Kasumi-1 (cell line): ENCODE measurements at places on chromosomes 7 and 10.
A peak's percentile ranks its signal among the peaks of the same experiment; 100 is the strongest.

DNA sequence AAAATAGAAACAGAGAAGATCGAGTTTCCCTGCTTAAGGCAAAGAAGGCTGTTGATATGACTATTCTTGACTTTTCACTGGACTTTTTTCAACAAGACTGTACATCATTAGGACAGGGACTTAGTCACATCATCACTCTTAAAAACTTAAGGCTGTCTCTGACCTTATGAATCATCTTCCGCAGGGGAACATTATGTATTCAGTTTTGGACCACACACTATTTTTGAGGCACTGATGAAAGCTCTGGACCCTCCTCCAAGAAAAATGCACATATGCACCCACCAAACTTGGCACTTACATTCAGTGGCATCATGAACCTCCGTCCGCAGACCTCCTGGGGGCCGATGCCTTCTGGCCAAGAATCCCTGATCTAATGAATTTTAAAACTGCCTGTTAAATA lies 96.4 kb downstream of the CALD1 start:
- DNase-seq = no peak

- no peak for DNase-seq
Observed at GRCh38 chr10:60082744-60083344, 176.5 kb upstream of the CCDC6 start.

- DNase-seq = no peak
Observed at GRCh38 chr10:31999836-32000235, 56.4 kb downstream of the KIF5B start.

DNA sequence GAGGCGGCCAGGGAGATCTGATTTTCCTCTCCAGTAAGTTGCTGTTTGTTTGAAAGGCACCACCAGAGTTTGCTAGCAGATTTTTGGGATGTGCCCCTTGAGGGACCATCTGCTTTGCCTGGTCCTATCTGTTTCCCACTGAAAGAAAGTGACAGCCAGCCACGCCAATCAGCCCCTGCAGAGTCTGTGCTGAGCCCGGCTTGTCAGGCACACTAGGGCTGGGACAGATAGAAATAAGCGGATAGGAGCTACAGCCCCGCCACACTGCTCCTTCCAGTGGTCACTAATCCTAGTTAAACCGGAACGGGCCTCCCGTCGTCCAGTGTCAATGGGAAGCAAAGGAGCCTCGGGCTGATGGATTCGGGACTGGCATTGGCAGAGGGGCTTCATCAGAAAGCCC lies 161.9 kb upstream of the PRR15 start:
- DNase-seq = no peak

DNA sequence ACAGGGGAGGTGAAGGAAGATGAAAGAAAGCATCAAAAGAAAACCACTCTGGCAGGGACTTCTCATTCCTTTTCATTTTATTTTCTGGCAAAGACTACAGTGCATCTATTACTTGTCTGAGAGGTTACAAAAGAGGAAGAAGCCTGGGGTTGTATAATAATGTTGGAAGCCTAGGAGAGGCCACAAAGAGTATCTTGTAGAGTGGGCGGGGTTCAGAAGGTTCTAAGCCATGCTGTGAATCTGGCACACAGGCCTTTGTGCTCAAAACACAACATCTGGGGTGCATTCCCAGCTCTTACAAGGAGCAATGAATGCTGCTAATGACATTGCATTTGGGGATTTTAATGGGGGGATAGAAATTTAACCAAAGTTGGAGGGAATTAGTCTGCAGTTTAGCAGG lies 49.4 kb downstream of the MRPL32 start:
- DNase-seq = peak; percentile 23

- DNase-seq = no peak
Observed at GRCh38 chr10:59096631-59097030, 79.8 kb upstream of the PHYHIPL start.

DNA sequence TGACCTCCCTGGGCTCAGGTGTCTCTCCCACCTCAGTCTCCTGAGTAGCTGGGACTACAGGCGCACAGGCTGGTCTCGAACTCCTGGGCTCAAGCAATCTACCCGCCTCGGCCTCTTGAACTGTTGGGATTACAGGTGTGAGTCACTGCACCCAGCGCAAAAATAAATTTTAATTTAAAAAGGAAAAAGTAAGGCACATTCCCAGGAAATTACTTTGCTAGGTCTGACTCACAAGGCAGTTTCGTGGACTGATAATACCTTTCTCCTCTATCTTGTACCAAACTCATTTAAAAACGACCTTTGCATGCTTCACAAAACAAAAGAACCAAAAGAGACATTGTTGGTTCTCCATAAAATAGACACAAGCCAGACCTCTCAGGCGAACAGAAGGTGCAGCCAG lies 29.7 kb downstream of the PARP12 start:
- DNase-seq = no peak

DNA sequence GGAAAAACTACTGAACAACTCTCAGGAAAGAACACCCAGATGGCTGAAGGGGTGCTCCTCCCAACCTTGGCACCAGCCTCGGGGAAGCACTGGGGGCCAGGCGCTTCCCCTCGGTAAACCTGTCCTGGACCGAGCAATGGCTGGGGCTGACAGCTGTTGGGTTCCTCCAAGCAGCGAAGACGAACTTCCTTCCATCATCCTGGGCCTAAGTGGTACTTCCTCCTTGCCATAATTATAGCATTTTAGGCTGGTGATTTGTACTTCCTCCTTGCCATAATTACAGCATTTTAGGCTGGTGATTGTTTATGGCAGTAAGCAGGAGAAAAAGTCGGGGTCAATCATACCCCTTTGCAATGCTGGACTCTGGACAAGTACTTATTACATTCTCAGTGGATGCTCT lies 69.3 kb downstream of the MYOF start:
- DNase-seq = peak; percentile 97

GRCh38 chr7:79684384-79684783 lies 230.9 kb upstream of the MAGI2 start:
- DNase-seq = no peak

DNA sequence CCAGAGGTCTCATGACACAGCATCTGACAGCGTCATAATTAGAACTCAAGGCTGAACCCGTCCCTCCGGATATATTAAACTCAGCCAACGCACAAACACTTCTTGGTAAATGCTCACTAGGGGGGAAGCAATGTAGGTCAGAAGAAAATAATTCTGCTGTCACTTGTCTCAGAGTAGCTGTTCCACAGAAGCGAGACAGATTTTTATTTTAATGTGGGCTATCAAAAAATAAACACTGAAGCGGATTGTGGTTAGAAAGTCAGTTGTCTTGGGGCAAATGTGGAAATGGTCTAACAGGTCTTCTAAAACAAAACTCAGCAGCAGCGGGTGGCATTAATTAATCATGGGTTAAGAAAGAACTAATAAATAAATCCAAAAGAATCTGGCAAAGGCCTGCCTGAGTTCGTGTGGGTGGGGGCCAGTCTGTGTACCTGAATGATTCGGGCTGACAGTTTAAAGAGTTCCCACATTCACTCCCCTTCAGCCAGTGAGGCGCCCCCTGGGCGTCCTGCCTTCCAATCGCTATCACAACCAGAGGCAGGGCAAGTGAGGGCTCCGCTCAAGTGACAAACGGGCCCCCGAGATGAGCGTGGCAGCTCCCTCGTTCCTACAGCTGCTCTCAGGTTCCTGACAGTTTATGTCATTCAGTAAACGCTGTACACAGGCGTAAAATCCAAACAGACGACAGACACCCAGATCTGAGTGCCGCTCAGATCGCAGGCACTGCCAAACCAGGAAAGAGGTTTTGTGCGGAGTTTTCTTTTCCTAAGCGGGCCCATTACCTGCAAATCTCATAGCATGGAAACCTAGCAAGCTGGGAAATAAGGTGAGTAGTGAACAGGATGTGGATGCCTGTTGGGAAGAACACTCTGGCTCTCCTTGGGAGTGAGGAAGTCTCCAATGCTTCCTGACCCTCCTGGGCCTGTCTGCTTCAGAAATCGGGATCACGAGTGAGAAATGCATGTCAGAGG lies 52.9 kb downstream of the NRAP start:
- DNase-seq = no peak

- no peak for DNase-seq
Observed at GRCh38 chr10:79314761-79315601, 32.3 kb upstream of the PPIF start.

- DNase-seq = peak; percentile 90
Observed at GRCh38 chr10:59817773-59818172, 64.5 kb upstream of the MRLN start.

DNA sequence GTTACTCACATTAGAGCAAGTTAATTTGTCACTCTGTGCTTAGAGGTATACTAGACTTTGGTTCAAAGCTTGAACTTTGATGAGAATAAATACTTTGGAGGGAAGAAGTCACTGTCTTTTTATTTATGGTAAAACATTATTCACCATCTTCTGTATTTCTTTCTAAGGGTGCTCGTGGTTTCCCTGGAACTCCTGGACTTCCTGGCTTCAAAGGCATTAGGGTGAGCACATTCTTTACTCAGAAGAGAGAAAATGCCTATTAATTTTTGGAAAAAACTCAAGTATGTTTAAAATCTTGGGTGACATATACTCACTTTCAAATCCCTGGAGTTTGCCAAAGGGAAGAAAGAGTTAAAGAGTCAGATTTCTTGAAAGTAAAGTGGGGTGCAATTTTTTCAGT lies 10.8 kb downstream of the COL1A2 start:
- DNase-seq = no peak

GRCh38 chr7:131835141-131835540 lies 278.7 kb upstream of the PODXL start:
- DNase-seq = no peak

GRCh38 chr10:28298951-28299350 lies 3.9 kb downstream of the MPP7 start:
- no peak for DNase-seq

GRCh38 chr10:49622426-49623425 lies 8.9 kb downstream of the CHAT start:
- no peak for DNase-seq

GRCh38 chr7:80151274-80151665 lies 16.6 kb downstream of the GNAI1 start:
- no peak for DNase-seq

DNA sequence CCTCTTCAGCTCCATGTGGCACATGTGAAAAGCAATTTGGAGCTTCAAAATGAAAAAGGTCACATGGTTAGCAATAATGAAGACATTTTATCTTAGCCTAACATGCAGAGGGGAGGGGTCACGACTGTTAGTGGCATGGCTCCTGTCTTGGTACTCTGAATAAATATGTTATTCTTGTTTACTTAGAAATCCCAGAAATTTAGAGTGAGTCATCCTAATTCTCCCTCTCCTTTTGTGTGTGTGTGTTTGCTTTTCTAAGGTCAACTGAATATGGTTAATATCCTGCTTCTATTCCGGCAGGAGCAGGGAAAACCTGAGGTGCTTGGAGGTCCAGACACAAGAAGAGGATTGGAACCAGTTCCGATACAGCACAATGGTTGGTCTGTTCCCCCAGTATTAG lies 17.6 kb downstream of the BCCIP start:
- no peak for DNase-seq

GRCh38 chr10:37639200-37639599 lies 218.2 kb downstream of the ZNF248 start:
- no peak for DNase-seq

DNA sequence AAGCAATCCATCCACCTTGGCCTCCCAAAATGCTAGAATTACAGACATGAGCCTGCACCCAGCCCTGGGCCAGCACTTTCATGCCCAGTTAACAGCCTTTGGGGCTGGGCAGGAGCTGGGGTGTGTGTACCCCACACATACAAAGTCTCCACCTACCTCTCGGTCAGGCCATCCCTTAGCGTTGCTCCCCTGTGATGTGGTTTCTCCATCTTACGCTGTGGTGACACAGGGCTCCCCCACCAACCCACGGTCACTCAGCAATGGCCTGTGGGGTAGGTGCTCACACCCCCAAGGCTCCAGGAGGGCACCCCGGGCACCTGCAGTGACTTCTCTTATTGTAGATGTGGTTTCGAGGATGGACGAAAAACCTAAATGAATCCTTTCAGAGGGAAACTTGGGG lies 58.8 kb downstream of the ASB13 start:
- no peak for DNase-seq

GRCh38 chr7:49112647-49113046 lies 188.3 kb downstream of the CDC14C start:
- no peak for DNase-seq

DNA sequence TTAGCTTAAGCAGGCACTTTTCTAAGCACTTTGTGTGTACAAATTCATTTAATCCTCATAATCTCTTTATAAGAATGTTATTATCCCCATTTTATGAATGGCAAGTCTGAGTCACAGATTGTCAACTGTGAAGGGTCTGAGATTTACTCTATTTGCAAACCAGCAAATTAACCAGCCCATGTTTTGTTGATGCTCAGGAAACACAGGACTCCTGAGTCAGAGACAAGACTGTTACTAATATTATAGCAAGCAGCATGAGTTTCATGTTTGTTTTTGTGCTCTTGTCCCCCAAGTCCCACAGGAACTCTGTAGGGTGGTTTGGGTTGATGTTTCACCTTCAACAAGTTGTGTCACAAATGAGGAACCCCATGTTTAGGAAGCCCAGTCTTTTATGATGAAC lies 182.0 kb upstream of the PPP1R3A start:
- no peak for DNase-seq

DNA sequence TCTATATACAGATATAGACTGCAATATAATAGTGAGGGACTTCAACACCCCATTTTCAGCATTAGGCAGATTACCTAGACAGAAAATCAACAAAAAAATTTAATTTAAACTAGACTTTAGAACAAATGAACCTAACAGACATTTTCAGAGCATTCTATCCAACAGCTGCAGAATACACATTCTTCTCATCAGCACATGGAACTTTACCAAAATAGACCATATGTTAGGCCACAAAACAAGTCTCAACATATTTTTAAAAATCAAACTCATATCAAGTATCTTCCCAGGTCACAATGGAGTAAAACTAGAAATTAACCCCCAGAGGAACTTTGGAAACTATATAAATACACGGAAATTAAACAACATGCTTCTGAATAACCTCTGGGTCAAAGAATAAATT lies 169.6 kb downstream of the MTERF1 start:
- no peak for DNase-seq

- no peak for DNase-seq
Observed at GRCh38 chr10:71436268-71437125, 39.8 kb downstream of the CDH23 start.

DNA sequence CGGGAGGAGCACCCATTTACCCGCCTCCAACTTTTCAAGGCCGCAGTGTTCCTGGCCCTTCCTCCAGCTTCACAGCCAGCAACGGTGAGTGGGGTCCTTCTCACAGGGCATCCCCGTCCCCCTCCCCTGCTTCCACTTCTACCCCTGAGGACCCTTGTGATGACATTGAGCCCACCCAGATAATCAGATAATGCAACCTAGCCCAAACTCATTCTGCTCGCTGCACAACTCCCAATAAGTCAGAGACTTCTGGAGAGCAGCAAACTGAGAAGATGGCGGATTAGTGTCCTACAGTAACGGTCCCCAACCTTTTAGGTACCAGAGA lies 74.5 kb downstream of the OAT start:
- DNase-seq = no peak
